Osteoblast (primary cell): ENCODE measurements at places on chromosomes 4 and X.

DNA sequence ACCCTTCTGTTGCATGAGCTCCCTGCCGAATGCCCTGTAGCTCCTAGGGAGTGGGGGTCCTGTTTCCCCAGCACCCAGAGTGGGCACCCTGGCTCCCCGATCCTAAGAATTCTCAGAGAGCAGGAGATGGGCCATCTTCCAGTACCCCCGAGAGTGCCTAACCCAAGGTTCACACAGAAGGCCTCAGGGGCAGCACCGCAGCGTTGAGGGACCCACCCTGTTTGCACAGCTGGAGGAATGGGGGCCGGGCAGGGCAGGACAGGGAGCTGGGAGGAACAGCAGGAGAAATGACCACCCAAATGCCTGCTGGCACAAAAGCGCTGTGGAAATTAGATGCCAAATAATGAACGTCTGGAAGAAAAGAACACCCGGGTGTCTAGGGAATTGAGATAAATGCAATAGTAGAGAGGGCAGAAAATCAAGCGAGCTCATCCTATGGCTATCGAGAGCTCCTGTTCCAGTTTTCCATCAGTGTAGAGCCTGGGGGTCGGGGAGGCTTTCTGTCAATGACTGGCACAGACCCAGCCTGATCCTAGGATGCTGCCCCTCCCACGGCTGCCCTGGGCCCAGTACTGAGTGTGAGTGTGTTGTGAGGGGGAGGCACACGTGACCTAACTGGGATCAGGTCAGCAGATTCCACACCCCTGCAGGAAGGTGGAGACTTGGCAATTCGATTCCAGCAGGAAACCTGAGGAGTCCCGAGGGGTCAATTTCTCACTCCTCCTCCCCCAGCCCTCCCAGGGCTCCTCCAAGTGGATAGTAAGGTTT lies 25.7 kb downstream of the SEPTIN6 start:
- H3K4me3 ChIP-seq, result no peak overlapping the region
- peak; percentile 73 for DNase-seq
- no peak overlapping the region for H3K27ac ChIP-seq

DNA sequence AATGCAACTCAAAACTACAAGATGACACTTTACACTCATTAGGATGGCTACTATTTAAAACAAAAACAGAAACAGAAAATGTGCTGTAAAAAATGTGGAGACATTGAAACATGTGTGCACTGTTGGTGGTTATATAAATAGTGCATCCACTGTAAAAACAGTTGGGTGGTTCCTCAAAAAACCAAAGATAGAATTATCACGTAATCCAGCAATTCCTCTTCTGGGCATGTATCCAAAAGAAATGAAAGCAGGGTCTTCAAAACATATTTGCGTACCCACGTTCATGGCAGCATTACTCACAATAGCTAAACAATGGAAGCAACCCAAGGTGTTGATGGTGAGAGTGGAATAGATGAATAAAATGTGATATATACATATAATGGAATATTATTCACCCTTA lies 967.2 kb downstream of the TRAM1L1 start:
- no peak for DNase-seq
- no peaks in the 10 kb centered on the region for H3K27me3 ChIP-seq
- H3K27ac ChIP-seq, result no peak overlapping the region
- no peaks in the 10 kb centered on the region for H3K4me1 ChIP-seq

DNA sequence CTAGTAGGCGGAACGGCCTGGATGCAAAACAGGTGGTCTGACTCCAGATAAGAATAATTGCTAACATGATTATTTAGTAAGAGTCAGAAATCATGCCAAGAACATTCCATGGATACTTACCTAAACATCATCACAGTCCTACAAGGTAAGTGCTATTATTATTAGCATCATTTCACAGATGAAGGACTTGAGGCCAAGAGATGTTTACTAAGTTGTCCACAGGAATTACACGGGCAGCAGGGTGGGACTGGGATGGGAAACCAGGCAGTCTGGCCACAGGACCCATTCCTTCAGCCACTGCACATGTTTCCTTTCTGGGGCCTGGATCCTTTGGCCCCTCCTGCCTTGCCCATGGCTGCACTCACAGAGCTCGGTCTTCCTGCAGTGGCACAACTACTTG lies 48.3 kb downstream of the ANAPC4 start:
- no peak overlapping the region for H3K27ac ChIP-seq
- H3K4me3 ChIP-seq, result no peak overlapping the region
- no peak for DNase-seq
- no peaks in the 10 kb centered on the region for H3K36me3 ChIP-seq
- no peaks in the 10 kb centered on the region for H3K27me3 ChIP-seq

- DNase-seq, result no peak
- H3K4me1 ChIP-seq, result no peaks in the 10 kb centered on the region
Measured at GRCh38 chr4:82679531-82679930, 117.7 kb upstream of the TMEM150C start.

GRCh38 chrX:11566173-11566572 lies 99.5 kb downstream of the ARHGAP6 start:
- H3K4me3 ChIP-seq, result no peak overlapping the region
- H3K36me3 ChIP-seq, result no peaks in the 10 kb centered on the region
- H3K27me3 ChIP-seq, result no peaks in the 10 kb centered on the region
- H3K27ac ChIP-seq, result no peak overlapping the region
- no peak for DNase-seq

DNA sequence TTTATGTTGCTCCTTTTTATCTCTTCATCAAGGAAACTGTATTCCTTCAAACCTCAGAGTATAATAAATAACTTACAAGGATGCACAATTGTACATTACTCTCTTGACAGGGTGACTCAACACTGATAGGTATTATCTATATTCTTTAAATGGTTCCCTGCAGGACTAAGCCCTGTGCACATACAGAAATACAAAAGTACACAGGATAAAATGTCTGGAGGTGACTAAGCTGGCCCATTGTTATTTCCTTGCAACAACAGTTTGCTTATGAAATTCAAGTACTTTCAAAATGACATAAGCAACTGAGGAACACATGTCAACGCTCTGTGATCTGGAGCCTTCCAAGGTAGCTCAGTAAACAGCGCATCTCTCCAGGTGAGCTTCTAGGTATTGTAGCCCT lies 83.8 kb upstream of the RPL34 start:
- peaks cover 7% of the 10 kb centered on the region for H3K27me3 ChIP-seq
- H3K4me3 ChIP-seq, result no peak overlapping the region
- DNase-seq, result no peak
- no peaks in the 10 kb centered on the region for H3K4me1 ChIP-seq
- no peaks in the 10 kb centered on the region for H3K36me3 ChIP-seq

DNA sequence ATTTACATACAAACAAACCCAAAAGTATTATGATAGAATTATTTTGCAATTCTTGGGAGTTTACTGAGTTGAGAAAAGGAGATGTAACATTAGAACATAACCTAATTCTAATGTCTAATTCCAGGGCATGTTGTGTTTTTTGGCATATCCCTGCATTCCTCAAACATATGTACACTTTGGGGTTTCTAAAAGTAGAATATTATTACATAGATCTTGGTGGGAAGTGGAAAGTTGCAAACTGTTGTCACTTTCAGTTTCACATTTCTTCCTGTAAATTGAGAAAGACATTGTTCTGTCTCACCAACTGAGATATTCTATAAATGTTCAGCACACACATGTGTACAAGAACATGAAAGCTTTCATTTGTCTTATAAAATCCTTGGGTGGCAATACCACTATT lies 24.4 kb upstream of the GBA3 start:
- DNase-seq, result no peak
- H3K4me3 ChIP-seq, result peak overlapping the region; percentile 28
- no peak overlapping the region for H3K27ac ChIP-seq
- H3K27me3 ChIP-seq, result no peaks in the 10 kb centered on the region
- H3K36me3 ChIP-seq, result no peaks in the 10 kb centered on the region

DNA sequence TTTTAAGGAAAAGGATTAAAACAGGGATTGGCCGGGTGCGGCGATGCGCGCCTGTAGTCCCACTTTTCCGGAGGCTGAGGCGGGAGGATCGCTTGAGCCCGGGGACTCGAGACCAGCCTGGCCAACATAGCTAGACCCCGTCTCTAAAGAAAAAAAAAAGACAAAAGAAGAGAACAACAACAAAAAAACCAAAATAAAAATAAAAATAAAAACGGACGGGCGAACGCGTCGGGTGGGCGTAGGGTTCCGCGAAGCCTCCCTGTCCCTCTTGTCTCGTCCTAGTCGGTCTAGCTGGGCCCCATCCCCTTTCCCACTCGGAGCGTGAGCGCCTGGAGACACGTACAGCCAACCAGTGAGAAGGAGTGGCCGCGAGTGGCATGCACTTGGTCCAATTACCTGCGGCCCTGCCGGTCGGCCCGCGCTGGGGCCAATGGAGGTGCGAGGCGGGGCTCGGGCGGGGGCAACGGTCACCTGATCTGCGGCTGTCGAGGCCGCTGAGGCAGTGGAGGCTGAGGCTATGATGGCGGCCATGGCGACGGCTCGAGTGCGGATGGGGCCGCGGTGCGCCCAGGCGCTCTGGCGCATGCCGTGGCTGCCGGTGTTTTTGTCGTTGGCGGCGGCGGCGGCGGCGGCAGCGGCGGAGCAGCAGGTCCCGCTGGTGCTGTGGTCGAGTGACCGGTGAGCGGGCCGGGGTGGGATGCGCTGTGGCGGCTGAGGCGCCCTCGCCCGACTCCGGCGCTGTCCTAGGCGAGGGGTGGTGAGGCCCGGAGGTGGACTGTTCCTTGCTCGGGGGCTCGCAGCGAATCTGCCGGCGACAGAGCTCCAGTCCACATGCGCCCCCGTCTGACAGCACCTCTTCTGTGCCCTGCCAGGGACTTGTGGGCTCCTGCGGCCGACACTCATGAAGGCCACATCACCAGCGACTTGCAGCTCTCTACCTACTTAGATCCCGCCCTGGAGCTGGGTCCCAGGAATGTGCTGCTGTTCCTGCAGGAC lies at the start of gene ATP6AP1:
TSS of gene ATP6AP1 (plus strand) at position 502 of the 996 bp plus-strand sequence. CDS start at position 518, 16 bp downstream.
- no peaks in the 10 kb centered on the region for H3K27me3 ChIP-seq
- no peak within 1 kb of the TSS for H3K27ac ChIP-seq
- peaks cover 7% of the 10 kb centered on the region for H3K4me1 ChIP-seq
- DNase-seq, result peak; percentile 99
- peak within 1 kb of the TSS; percentile 79 for H3K4me3 ChIP-seq

DNA sequence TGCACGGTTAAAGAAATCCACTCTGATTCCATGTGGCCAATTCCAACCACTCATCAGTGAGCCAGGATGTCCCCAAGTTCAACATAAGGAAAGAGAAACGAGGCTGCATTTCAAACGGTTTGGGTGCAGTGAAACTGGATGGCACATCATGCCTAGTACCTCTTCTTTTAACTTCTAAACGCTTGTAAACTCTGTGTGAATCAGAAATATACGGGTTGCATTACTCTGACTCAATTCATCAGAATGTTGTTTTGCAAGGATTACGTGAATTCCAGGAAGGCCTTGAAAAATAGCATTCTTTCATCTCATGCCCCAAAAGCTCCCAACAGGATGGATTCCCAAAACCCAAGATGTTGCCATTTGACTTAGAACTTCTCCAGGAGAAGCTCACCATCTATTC lies 270.4 kb downstream of the LDB2 start:
- peak overlapping the region; percentile 98 for H3K27ac ChIP-seq
- DNase-seq, result peak; percentile 61
- H3K4me3 ChIP-seq, result peak overlapping the region; percentile 38

DNA sequence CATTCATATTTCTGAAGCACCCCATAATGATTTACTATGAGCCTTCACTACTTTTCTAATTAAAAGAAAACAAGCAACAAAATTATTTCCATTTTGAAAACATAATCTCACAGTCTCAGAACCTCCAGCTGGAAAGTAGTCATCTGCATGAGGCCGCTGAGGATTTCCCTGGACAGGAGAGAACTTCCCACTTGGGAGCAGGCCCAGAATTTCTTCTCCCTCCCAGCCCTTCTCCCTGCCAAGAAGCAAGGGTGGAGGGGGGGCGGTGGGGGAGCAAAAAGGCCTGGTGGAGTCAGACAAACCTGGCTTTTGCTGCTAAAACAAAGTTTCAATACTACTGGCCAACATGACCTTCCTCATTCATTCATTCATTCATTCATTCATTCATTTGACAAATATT lies 167.3 kb downstream of the PJA1 start:
- peaks cover 12% of the 10 kb centered on the region for H3K4me1 ChIP-seq
- DNase-seq, result no peak
- no peak overlapping the region for H3K4me3 ChIP-seq
- peak overlapping the region; percentile 47 for H3K27ac ChIP-seq

- H3K4me3 ChIP-seq, result no peak overlapping the region
- H3K27ac ChIP-seq, result no peak overlapping the region
- H3K27me3 ChIP-seq, result no peaks in the 10 kb centered on the region
- no peak for DNase-seq
Measured at GRCh38 chr4:30538794-30539193, 181.4 kb upstream of the PCDH7 start.

GRCh38 chrX:150081076-150081475 lies 142.8 kb upstream of the EOLA2 start:
- H3K4me1 ChIP-seq, result peaks cover 21% of the 10 kb centered on the region
- no peaks in the 10 kb centered on the region for H3K27me3 ChIP-seq
- H3K36me3 ChIP-seq, result no peaks in the 10 kb centered on the region
- H3K27ac ChIP-seq, result no peak overlapping the region

DNA sequence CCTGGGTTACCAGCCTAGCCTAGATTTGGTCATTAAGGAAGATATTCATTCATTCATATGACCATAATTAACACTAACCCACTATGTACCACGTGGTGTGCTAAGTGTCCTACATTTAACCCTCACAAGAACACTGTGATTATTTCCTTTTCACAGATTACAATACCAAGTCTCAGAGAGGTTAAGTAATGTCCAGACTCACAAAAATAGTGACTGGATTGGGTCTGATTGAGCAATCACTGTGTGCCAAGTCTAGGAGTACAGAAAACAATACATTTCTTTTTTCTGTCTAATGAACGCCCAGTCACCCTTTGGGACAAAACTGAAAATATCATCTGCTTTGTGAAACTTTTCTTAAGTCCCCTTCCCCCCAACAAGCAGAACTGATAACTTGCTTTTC lies 7.6 kb upstream of the DLG3 start:
- H3K4me1 ChIP-seq, result peaks cover 15% of the 10 kb centered on the region
- H3K36me3 ChIP-seq, result no peaks in the 10 kb centered on the region
- DNase-seq, result no peak
- H3K27ac ChIP-seq, result no peak overlapping the region
- no peak overlapping the region for H3K4me3 ChIP-seq
- H3K27me3 ChIP-seq, result peaks cover 5% of the 10 kb centered on the region

- H3K27me3 ChIP-seq, result no peaks in the 10 kb centered on the region
- no peaks in the 10 kb centered on the region for H3K4me1 ChIP-seq
- DNase-seq, result no peak
Measured at GRCh38 chr4:162347156-162347841, 183.5 kb upstream of the FSTL5 start.

DNA sequence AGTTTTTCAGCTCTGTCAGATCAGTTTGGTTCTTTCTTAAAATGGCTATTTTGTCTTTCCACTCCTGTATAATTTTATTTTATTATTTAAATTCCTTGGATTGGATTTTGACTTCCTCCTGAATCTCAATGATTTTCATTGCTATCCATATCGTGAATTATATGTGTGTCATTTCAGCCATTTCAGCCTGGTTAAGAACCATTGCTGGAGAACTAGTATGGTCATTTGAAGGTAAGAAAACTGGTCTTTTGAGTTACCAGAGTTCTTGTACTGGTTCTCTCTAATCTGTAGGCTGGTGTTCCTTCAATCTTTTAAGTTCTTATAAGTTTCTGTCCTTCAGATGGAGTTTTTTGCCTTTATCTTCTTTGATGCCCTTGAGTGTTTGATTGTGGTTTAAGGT lies 815.5 kb downstream of the KLHL13 start:
- DNase-seq, result peak; percentile 58
- H3K27me3 ChIP-seq, result no peaks in the 10 kb centered on the region
- no peak overlapping the region for H3K27ac ChIP-seq
- H3K4me1 ChIP-seq, result no peaks in the 10 kb centered on the region
- H3K4me3 ChIP-seq, result no peak overlapping the region
- H3K36me3 ChIP-seq, result no peaks in the 10 kb centered on the region

GRCh38 chrX:105822138-105823091 lies at the start of gene NRK:
NRK (plus strand) TSS chrX:105822539; CDS start chrX:105822846, 307 bp downstream.
- peak; percentile 8 for DNase-seq
- no peaks in the 10 kb centered on the region for H3K36me3 ChIP-seq
- peak within 1 kb of the TSS; percentile 16 for H3K4me3 ChIP-seq
- no peaks in the 10 kb centered on the region for H3K4me1 ChIP-seq
